NCI-H187 treated with DMSO at 0.1 percent for 48 hours (cell line): ENCODE measurements at places on chromosomes 7 and 10.

DNA sequence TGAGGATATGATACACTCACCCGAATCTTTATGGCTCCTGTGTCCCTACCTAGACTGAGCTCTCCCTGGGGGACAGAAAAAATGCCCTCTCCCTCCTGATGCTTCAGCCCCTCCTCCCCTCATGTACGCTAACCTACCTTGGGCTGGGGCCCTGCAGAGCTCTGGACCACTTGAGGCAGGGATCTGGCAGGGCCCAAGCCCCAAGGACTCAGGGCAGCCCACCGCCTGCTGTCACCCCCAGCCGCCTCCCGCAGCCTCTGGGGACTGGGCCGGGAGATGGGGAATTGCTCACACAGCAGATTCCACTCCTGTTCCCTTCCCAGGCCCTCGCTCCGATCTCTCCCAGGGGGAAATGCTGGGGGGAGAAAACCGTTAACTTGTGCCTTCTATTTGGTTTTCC, 32.9 kb upstream of the LBX1 start:
- no peak for DNase-seq

DNA sequence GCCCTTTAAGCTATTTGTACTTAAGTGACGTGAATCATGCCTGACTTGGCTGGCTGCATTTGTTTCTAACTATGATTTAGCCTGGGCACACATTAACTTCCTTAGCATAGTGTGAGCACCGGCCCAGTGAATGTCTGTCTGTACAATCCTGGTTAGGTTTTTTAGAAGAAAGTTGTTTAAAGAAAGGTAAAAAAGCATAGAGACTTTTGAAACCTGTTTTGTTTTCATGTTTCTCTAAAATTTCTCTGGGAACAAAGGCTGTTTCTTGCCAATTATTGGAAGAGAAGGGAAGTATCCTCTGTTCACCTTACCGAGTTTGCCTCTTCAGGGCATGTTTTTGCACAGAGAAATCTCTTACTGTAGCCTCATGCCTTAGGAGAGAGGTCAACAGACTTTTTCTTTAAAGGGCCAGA, 42.9 kb upstream of the MET start:
- no peak for DNase-seq

- no peak for DNase-seq
Measured at GRCh38 chr7:105336009-105336408, 52.7 kb downstream of the SRPK2 start.

DNA sequence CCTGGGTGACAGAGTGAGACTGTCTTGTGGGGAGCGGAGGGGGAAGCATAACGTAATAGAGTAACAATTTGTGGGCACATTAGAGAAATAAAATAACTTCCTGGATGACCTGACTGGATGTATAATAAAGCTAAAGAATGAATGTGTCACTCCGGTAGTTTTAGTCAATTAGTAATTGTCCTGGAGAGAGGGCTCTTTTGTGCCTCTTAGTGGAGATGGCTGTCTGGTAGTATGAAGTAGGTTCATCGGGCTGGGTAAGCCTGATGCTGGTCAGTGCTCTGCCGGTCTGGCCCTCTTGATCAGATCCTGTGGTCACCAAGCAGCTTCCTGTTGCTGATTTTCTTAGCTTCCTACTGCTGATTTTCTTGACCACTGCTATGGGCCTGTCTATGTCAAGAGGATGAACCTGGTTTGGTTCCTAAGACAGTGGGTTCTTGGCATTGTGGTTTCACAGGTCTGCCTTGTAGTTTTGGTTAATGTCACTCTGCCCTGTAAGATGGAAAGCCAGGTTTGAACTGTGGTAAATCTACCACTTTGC, 34.1 kb downstream of the ZRANB1 start:
- no peak for DNase-seq

DNA sequence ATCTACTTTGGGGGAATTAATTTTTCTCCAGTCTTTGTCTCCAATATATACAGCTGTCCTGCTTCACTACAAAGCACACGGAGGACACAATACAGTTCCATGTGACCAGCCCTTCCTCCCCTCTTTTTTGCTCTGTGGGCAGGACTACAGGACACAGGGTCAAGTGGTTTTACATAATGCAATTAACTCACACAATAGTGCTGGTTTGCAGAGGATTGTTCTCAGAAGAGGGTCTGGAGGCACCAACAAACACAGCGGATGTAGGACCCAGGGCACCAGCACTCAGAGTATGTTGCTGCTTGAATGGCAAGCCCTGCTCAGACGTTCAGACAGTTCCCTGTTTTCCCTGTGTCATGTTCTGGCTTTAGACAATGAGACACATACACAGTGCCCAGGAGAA, 52.0 kb upstream of the NPTX2 start:
- no peak for DNase-seq

GRCh38 chr10:118692872-118693271, 61.9 kb downstream of the CACUL1 start:
- no peak for DNase-seq

- DNase-seq: no peak
Measured at GRCh38 chr10:51522858-51523257, 176.5 kb downstream of the CSTF2T start.

DNA sequence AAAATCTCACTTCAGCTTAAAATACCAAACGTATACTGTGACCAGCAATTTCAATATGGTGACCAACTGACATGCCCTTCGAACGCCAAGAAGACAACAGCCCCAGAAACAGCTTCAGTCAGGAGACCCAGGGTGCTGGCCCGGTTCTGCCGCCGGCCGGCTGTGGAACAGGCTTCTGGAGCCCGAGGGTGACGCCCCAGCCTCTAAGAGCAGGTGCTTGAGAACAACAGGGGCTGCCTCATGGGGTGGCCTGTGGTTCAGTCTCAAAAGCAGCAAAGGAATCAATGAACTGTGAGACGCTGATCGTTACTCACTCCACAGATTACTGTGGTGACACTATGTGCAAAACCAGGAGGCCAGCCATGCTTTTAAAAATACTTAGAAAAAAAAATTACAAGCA, 17.3 kb downstream of the GPER1 start:
- DNase-seq: no peak
